Urinary bladder (tissue), 4 donors: ENCODE measurements at places on chromosomes 4 and X.

DNA sequence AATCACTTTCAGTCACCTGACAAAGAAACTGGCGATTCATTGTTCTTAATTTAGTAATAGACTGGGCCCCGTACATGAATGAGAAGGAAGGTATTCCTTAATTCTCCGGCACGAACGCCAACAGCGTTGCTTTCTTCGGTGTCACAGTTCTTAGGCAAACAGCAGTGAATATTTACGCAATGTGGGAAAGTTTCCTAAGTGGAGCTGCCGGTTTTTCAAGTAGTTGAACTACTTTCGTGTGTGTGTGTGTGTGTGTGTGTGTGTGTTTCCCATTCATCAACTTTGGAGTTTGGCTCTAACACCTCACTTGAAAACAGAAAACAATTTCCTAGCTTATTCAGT is 651 bp downstream of the NXT2 start:
- peak; percentile 53 for DNase-seq

- no peak for DNase-seq
Measured at GRCh38 chr4:114378305-114378903, 220.2 kb upstream of the UGT8 start.

GRCh38 chrX:107227780-107228485 is 21.5 kb downstream of the DNAAF6 start:
- DNase-seq: no peak

GRCh38 chr4:185637163-185637875 is 102.0 kb upstream of the PDLIM3 start:
- no peak for DNase-seq

DNA sequence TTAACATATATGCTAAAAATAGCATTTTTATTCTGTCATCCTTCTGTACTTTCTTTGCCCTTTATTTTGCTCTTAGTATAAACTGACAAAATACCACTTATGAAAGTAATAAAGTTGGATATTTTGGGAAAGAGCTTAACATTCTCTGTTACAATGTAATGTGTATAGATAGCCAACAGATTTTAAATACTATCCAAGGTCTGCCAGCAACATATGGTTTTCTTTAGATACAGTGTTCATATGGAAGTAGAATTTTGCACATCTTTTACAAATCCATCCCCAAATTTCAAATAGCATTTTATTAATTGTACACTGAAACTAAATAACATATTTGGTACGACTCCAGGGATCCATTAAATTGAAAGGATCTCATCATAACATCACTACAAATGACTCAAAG is 268.6 kb upstream of the PCDH18 start:
- DNase-seq: no peak

DNA sequence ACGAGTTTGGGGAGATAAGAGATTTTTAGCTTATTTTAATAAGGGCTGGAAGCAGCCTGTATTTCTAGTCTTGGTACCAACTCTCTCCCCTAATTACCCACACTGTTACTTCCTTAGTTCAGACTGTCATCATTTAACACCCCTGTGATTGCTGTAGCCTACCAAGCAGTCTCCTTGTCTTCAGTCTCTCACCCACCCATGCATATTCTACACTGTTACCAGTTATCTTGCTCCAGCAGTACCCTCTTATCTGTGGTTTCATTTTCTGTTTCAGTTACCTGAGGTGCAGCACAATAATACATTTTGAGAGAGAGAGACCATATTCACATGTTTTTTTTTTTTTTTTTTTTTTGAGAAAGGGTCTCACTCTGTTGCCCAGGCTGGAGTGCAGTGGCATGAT is 80.2 kb downstream of the DIAPH2 start:
- no peak for DNase-seq

GRCh38 chrX:134013524-134013923 is 28.1 kb upstream of the GPC3 start:
- no peak for DNase-seq

- no peak for DNase-seq
Measured at GRCh38 chr4:81984746-81985145, 389.0 kb downstream of the HNRNPD start.

DNA sequence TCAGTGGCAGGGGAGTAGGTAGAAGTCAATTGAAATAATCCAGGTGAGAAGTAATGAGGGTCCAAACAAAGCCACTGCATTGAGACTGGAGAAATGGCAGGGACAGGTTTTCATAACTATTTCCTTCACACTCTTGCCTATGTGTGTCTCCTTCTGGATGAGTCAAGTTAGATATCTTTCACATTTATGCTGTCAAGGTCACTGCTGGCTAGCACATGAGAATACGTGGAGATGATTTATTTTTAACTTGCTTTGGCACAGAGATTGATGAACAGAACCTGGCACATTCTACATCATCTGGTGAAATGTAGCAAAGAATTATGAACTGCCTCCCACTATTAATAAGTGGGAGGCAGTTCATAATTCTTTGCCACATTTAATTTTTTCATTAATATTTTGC is 66.7 kb upstream of the BOD1L1 start:
- DNase-seq: no peak

DNA sequence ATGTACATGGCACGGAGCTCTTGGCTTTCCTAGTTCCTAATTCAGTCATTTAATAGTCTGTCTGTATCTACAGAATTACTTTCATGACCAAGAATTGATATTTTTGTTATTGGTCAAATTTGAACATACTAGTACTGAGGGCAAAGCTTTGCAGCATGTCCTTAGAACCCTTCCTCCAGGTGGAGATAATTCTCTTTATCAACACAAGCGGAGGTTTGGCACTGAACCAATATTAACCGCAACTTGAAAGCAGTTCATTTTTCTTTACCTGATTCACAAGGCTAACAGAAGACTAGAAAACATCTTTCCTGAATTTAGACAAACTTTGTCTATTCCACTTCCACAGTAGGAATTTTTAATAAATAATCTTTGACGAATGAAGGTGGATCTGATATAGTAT is 73.8 kb downstream of the TACR3 start:
- DNase-seq: no peak

DNA sequence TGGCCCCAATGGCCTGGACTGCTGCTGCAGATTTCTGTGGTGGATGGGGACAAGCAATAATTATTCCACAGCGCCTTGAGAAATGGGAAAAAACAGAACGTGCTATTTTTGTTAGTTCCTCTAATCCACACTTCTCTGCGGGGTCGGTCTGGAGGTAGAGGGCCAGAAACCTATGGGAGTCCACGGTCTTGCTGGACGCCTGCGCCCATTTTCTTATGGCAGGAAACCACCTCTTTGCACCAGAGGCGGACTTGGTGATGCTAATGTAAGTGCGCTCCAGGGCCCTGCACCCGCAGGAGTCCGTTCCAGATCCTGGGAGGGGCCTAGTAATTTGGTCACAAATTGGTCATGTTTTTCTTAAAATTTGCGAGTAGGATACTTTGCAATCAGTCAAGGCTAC is 25.9 kb upstream of the CLDN24 start:
- no peak for DNase-seq

DNA sequence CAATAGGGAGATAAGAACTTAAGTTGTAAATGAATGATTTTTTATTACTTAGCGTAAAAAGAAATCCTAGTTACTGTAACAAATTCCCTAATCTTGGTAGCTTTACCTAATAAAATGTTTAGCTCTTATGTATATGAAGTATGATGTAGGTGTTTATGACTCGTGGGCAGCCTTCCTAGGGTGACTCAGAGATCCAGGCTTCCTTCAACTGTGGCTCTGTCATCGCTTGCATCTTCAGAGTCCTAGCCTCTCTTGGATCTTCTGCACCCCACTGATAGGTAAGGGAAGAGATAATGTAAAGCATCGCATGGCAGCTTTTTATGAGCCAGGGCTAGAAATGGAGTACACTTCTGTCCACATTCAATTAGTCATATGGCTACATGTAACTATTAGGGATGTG is 165.6 kb upstream of the GLRA2 start:
- no peak for DNase-seq

- no peak for DNase-seq
Measured at GRCh38 chrX:135383249-135383648, 38.5 kb upstream of the SMIM10L2A start.

- DNase-seq: no peak
Measured at GRCh38 chr4:150215601-150216000, 137.4 kb downstream of the DCLK2 start.

DNA sequence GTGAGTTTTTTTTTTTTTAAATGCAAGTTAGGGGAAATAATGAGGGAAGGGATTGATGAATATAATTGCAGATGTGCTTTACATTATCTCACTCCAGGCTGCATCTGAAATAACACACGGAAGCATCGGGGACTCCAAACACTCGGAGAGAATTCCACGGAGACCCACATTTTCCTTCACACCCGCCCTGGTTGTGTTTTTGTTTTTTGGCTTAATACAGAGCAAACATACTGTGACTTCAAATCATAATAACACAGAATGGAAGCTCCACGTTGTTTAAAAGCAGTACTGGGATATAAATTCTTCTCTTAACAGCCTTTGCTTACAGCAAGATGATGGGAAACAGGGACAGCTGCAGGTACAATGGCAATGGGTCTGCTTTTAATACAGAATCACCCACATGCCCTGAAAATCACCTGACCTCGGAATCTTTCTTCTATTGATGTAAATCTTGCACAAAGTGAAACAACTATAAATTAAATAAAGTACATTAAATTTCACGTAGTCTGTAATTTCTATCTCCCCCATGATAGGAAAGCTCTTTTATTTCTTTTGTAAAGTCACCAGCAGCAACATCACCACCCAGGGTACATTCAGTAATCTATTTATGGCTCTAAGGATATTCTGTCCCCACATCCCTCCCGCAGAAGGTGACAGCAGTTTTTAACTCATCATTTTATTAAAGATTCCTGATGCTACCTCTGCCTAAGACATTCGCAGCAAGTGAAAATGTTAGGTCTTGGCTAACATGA is 119.3 kb downstream of the ZNF827 start:
- no peak for DNase-seq

DNA sequence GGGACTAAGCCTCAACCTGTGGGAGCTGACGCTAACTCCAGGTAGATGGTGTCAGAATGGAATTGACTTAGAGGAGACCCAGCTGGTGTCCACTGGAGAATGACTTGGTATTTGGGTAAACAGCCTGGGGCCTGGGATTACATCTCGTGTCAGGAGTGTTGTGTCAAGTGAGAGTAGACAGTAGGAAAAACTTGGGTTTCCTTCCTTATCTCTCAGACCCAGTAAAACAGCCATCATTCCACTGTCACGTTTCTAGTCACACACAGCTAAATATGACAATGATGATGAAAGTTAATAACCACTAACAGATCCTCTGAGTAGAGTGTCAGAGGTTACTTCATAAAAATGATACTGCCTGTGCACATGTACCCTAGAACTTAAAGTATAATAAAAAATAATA is 13.8 kb downstream of the ZNF674 start:
- no peak for DNase-seq

DNA sequence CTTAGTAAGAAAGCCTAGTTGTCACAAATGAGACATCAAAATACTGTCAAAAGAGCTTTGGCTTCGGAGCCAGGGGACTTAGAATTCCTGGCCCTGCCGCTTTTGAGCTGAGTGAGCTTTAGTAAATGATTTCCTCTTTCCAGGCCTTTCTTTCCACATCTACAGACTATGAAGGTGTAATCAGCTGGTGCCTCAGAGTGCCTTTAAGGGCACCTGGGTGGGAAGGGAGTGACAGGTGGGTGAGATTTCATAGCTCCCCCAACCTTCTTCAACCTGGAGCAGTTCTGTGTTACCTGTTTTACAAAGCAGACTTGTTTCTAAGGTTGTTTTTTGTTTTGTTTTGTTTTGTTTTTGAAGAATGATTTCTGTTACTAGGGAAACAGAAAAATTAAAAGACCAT is 154.7 kb upstream of the BOD1L1 start:
- DNase-seq: no peak

GRCh38 chr4:78953769-78954666 is 14.8 kb upstream of the PAQR3 start:
- no peak for DNase-seq

GRCh38 chrX:140775211-140775610 is 65.7 kb downstream of the LINC00632 start:
- DNase-seq: no peak

- no peak for DNase-seq
Measured at GRCh38 chrX:39676434-39676833, 421.3 kb downstream of the BCOR start.

DNA sequence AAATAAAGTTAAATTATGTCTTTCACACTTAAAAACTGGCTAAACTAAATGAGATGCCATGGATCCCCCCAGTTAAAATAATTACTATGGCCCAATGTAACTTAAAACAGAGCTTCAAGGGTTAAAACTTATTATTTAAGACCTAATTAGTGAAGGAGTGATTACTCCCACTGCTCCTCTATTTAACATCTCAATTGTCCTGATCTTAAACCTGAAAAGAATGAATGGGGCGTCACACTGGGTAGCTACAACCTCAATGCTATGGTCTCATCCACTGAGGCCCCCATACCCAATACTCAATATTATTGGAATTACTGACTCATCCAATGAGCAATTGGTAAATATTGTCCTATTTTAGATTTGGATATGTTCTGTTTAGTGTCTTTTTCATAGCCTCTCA is 21.1 kb upstream of the TMEM255A start:
- no peak for DNase-seq

- DNase-seq: no peak
Measured at GRCh38 chrX:134566506-134566905, 91.8 kb downstream of the PLAC1 start.
